ENCODE measurements at places on chromosomes 6 and 20. TPM values are rescaled to one million over a fixed set of nuclear protein-coding genes. Genes with fewer than 3 reads are reported as not detected.
A peak's percentile ranks its signal among the peaks of the same experiment; 100 is the strongest.

The XRN2 gene
- 40.8 TPM for total RNA-seq

The KHDC1L gene
- not detected for total RNA-seq

The CFB gene
- total RNA-seq, result 65.5 TPM

The FLRT3 gene
- total RNA-seq, result 2.3 TPM

The GPSM3 gene
- 3.6 TPM for total RNA-seq

The UNC5CL gene
- total RNA-seq, result 0.43 TPM

The TUBB2B gene
- 2.2 TPM for total RNA-seq

The RNF39 gene
- 1.1 TPM for total RNA-seq

DNA sequence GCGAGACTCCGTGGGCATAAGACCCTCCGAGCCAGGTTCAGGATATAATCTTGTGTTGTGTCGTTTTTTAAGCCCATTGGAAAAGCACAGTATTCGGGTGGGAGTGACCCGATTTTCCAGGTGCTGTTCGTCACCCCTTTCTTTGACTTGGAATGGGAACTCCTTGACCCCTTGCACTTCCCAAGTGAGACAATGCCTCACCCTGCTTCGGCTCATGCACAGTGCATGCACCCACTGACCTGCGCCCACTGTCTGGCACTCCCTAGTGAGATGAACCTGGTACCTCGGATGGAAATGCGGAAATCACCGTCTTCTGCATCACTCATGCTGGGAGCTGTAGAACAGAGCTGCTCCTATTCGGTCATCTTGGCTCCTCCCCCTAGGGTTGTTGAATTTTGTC lies 307.7 kb upstream of the DEFB115 start:
- no peak overlapping the region for H3K27ac ChIP-seq
- H3K4me1 ChIP-seq, result no peaks in the 10 kb centered on the region
- no peak for DNase-seq
- H3K4me3 ChIP-seq, result no peak overlapping the region

GRCh38 chr6:100338090-100338489 lies 126.6 kb downstream of the SIM1 start:
- no peak overlapping the region for H3K27ac ChIP-seq
- no peaks in the 10 kb centered on the region for H3K4me1 ChIP-seq
- DNase-seq, result no peak
- H3K36me3 ChIP-seq, result no peaks in the 10 kb centered on the region
- no peaks in the 10 kb centered on the region for H3K27me3 ChIP-seq
- H3K4me3 ChIP-seq, result no peak overlapping the region

DNA sequence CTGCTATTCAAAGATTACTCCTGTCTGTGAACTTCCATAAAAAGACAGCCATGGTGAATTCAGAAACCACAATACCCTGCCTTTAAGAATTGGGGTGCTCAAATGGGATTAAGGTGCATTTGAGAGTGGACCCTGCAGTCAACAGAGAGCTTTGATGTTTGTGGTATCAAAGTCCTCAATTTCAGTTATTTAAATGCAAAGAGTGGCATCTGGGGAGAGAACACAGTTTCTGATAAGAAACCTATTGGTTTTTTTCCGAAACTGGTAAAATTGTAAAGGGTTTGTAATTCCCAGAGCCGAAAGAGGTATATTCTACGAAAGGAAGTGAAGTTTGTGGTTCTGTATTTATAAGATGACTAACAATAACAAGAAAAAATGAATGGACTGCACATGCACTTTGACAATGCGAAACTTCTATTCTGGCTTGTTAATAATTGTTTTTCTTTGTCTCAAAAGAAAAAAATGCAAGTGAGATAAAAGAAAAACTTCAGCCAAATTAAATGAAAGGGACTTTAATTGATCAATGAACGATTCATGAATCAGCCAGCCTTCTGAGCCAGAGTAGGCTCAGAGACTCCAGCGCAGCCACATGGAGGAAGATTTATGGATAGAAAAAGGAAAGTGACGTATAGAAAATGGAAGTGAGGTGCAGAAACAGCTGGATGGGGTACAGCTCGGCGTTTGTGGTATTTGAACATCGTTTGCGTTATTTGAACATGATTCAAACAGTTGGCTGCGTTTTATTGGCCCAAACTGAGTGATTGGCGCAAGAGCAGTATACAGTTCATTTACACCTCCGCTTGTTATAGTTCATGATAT lies 70.5 kb upstream of the DUSP22 start:
- H3K36me3 ChIP-seq, result no peaks in the 10 kb centered on the region
- H3K27me3 ChIP-seq, result no peaks in the 10 kb centered on the region
- no peak for DNase-seq
- no peak overlapping the region for H3K4me3 ChIP-seq
- H3K4me1 ChIP-seq, result no peaks in the 10 kb centered on the region

DNA sequence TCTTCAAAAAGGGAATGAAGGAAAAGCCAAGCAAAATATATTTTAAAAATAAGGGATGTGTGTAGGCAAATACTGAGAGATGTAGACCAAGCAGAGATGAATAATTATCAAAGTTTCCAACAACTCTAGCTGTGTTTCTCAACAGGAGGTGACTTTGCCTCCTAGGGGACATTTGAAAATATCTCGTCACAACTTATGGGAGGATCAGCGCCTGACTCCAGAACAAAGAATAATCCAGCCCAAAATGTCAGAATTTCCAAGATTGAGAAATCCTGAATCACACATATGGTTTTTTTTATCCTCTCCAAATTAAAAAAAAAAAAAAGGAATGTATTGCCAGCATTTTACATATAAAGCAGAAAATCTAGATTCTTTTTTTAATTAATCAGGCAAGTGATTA lies 241.2 kb upstream of the ZFP64 start:
- no peak overlapping the region for H3K27ac ChIP-seq
- H3K27me3 ChIP-seq, result no peaks in the 10 kb centered on the region
- no peak for DNase-seq
- H3K36me3 ChIP-seq, result no peaks in the 10 kb centered on the region
- H3K4me3 ChIP-seq, result no peak overlapping the region

DNA sequence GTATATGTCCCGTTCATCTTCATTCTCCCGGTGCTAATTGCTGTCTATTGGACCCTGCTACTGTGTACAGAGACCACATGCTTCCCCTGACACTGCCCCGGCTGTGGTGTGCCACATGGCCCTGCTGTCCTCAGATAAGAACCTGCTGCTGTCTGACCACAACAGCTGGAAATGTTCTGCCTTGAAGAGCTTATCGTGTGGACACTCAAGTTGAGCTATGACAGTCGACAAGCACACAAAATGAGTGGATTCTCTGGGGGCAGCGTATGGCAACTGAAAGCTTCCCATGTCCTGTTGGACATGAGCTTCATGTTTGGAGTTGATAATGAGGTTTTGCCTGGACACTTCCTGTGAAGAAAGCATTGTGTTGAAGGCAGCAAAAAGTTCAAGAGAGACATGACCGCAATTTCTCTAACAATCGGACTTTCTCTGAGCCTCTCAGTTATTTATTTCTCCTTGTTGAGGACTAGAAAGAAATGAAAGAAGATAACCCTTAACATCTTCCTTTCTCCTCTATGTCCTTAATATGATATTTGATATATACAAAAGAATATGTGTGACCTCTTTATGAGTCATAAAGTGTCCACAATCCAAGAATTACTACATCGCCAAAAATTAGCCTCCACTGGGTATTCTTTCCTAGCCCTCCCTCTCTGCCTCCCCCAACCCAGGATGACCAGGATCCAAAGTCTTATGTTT lies 187.1 kb upstream of the TCF21 start:
- DNase-seq, result peak; percentile 64
- no peaks in the 10 kb centered on the region for H3K4me1 ChIP-seq
- H3K36me3 ChIP-seq, result no peaks in the 10 kb centered on the region
- no peaks in the 10 kb centered on the region for H3K27me3 ChIP-seq
- no peak overlapping the region for H3K4me3 ChIP-seq

DNA sequence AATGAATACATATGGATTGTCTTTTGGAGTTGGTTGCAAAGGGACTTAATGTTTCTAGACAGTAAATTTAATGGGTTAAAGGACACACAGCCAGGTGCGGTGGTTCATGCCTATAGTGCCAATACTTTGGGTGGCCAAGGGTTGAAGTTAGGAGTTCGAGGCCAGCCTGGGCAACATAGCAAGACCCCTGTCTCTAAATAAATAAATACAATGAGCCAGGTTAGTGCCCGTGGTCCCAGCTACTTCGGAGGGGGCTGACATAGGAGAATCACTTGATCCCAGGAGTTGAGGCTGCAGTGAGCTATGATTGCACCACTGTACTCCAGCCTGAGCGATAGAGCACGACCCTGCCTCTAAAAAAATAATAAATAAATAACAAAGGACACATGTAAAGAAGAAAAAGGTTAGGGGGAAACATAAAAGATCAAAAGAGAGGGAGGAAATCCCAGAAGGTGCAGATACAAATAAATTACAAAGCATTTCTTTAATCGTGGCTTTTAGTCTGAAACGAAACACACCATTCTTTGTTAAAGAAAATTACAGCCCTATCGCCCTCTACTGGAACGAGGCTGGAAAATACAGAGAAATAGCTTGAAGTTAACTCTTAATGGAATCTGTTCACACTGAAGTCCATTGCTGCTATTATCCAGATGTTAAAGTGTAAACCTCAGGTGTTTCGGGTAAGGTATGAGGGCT lies 42.6 kb upstream of the SCML4 start:
- peaks cover 13% of the 10 kb centered on the region for H3K36me3 ChIP-seq
- H3K27me3 ChIP-seq, result no peaks in the 10 kb centered on the region
- H3K4me1 ChIP-seq, result no peaks in the 10 kb centered on the region
- H3K27ac ChIP-seq, result no peak overlapping the region
- DNase-seq, result no peak

- no peaks in the 10 kb centered on the region for H3K4me1 ChIP-seq
- DNase-seq, result no peak
- no peaks in the 10 kb centered on the region for H3K27me3 ChIP-seq
- H3K27ac ChIP-seq, result no peak overlapping the region
- no peak overlapping the region for H3K4me3 ChIP-seq
Observed at GRCh38 chr6:4936681-4937041, 67.2 kb downstream of the RPP40 start.

DNA sequence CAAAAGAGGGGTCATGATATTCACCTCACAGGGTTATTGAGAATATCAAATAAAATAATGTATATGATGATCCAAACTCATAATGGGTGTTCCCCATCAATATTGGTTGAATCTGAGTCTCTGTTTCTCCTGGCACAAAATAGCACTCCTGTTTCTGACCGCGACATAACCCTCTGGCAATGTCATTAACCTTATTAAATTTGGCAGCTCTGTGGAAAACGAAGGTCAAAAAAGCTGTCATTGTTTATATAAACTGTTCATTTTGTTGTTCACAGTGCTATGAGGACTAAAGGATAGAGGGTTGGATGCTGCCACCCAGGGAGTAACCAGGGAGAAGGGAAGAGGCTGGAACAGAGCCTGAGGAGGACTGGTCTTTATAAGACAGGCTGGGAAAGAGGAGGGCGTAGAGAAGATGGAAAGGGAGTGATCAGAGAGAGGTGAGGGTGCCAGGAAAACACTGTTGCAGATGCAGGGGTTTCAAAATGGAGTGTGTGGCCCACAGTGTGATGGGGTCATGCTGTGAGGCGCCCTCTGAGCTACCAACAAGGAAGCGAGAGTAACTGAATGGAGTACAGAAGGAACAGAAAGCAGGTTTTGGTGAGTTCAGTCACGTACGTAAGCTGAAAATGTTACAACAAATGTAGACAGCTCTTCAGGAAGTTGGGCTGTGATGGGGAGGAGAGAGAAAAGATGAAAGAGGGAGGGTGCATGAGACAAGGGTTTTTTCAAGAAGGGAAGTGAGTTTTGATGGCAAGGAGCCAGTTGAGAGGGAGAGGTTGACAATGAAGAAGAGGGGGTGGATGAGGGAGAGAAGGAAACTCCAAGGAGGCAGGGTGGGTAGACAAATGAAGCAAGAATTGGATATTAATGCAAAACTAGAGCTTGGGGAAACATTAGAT lies 251.6 kb upstream of the TAB2 start:
- no peaks in the 10 kb centered on the region for H3K36me3 ChIP-seq
- no peaks in the 10 kb centered on the region for H3K4me1 ChIP-seq
- no peak overlapping the region for H3K27ac ChIP-seq
- DNase-seq, result no peak
- H3K27me3 ChIP-seq, result no peaks in the 10 kb centered on the region
- H3K4me3 ChIP-seq, result no peak overlapping the region

- H3K27me3 ChIP-seq, result no peaks in the 10 kb centered on the region
- no peak for DNase-seq
- H3K4me3 ChIP-seq, result no peak overlapping the region
- no peak overlapping the region for H3K27ac ChIP-seq
- H3K36me3 ChIP-seq, result peaks cover 9% of the 10 kb centered on the region
Observed at GRCh38 chr6:150251566-150252186, 108.8 kb downstream of the PPP1R14C start.

DNA sequence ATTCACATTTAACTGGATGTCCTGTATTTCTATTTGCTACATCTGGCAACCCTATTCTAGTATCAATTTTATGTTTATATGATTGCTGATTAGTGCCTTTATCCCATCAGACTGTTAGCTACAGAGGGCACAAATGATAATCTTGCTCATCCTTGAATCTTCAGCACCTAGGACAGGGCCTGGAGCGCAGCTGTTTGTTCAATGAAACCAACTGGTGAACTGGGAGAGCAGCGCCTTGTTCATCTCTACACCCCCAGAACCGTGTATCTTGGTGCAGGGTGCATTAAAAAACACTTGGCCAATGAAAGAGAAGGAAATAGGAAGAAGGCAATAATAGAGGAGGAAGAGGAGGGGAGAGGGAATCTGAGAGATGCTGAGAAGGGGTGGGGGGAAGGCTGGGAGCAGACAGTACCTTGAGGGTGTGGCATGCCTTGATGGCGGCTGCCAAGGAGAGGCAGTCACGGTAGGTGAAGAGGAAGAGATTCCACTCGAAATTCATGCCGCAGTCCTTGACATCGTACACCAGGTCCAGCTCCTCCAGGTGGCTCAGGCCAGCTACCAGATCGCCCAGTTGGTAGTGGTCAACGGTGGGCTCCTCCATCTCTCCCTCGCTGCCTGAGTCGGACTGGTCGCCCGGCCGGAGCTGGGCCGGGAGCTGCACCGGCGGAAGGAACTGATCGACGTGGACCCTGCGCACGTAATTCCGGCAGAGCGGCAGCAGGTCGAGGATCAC lies 15.5 kb downstream of the TMEM151B start:
- no peak overlapping the region for H3K4me3 ChIP-seq
- no peaks in the 10 kb centered on the region for H3K4me1 ChIP-seq
- no peaks in the 10 kb centered on the region for H3K27me3 ChIP-seq
- H3K27ac ChIP-seq, result no peak overlapping the region
- DNase-seq, result no peak

- H3K4me3 ChIP-seq, result no peak overlapping the region
- H3K27me3 ChIP-seq, result no peaks in the 10 kb centered on the region
- no peaks in the 10 kb centered on the region for H3K36me3 ChIP-seq
- H3K27ac ChIP-seq, result no peak overlapping the region
Observed at GRCh38 chr6:40535110-40535818, 51.9 kb downstream of the LRFN2 start.

DNA sequence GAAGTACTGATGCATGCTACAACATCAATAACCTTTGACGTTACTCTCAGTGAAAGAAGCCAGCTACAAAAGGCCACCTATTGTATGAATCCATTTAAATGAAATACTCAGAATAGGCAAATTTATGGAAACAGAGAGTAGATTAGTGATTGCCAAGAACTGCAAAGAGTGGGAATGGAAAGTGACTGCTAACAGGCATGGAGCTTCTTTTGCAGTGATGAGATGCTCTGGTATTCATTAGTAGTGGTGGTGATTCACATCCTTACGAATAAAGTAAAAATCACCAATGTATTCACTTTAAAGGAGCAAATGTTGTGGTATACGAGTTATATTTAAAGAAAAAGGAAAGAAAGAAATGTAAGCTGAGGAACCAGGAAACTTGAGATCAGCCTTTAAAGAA lies 126.8 kb upstream of the SAMD5 start:
- H3K4me1 ChIP-seq, result no peaks in the 10 kb centered on the region
- peaks cover 16% of the 10 kb centered on the region for H3K36me3 ChIP-seq
- no peak for DNase-seq
- H3K27ac ChIP-seq, result no peak overlapping the region

GRCh38 chr6:39077882-39078594 lies 29.5 kb downstream of the GLP1R start:
- H3K27ac ChIP-seq, result no peak overlapping the region
- DNase-seq, result peak; percentile 23
- no peaks in the 10 kb centered on the region for H3K36me3 ChIP-seq
- H3K27me3 ChIP-seq, result no peaks in the 10 kb centered on the region
- no peak overlapping the region for H3K4me3 ChIP-seq
- H3K4me1 ChIP-seq, result no peaks in the 10 kb centered on the region
